Activated B cell treated with CpG ODN at 0.5 μM for 24 hours (primary cell): ENCODE measurements at places on chromosomes 16 and 17. TPM values are rescaled to one million over a fixed set of nuclear protein-coding genes. Genes with fewer than 3 reads are reported as not detected.

DNA sequence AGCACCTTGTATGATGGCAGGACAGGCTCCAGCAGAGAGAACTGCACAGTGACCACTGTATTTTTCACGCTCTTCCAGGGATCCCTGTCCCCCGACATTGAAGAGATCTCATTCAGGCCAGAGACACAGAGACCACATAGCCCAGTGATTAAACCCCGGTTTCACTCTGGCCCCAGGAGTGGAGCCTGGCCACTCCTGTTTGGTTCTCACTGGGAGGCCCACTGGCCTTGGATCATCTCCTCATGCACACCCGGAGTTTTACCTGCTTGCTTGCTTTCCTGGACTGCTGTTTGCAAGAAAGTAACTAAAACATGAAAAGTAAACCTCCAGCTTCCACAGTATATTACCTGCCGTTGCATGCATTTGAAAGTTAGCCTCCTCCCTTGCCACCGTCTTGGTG is 13.2 kb upstream of the CLEC18C start:
- H3K4me3 ChIP-seq, result no peak overlapping the region
- H3K27ac ChIP-seq, result no peak overlapping the region
- DNase-seq, result no peak
- H3K4me1 ChIP-seq, result peaks cover 3% of the 10 kb centered on the region
- no peaks in the 10 kb centered on the region for H3K27me3 ChIP-seq

GRCh38 chr17:34549966-34550365 is 29.4 kb upstream of the TMEM132E start:
- H3K27ac ChIP-seq, result no peak overlapping the region
- no peaks in the 10 kb centered on the region for H3K36me3 ChIP-seq
- DNase-seq, result no peak
- H3K4me3 ChIP-seq, result no peak overlapping the region
- H3K4me1 ChIP-seq, result no peaks in the 10 kb centered on the region

GRCh38 chr16:52718046-52718445 is 171.1 kb upstream of the TOX3 start:
- DNase-seq, result no peak
- no peaks in the 10 kb centered on the region for H3K36me3 ChIP-seq
- no peak overlapping the region for H3K27ac ChIP-seq
- no peaks in the 10 kb centered on the region for H3K27me3 ChIP-seq
- H3K4me1 ChIP-seq, result no peaks in the 10 kb centered on the region

The CTRB1 gene
- not detected in 2 replicates for total RNA-seq

- H3K27ac ChIP-seq, result no peak overlapping the region
- no peaks in the 10 kb centered on the region for H3K27me3 ChIP-seq
- no peak for DNase-seq
Observed at GRCh38 chr16:87704754-87705353, 60.9 kb downstream of the KLHDC4 start.

DNA sequence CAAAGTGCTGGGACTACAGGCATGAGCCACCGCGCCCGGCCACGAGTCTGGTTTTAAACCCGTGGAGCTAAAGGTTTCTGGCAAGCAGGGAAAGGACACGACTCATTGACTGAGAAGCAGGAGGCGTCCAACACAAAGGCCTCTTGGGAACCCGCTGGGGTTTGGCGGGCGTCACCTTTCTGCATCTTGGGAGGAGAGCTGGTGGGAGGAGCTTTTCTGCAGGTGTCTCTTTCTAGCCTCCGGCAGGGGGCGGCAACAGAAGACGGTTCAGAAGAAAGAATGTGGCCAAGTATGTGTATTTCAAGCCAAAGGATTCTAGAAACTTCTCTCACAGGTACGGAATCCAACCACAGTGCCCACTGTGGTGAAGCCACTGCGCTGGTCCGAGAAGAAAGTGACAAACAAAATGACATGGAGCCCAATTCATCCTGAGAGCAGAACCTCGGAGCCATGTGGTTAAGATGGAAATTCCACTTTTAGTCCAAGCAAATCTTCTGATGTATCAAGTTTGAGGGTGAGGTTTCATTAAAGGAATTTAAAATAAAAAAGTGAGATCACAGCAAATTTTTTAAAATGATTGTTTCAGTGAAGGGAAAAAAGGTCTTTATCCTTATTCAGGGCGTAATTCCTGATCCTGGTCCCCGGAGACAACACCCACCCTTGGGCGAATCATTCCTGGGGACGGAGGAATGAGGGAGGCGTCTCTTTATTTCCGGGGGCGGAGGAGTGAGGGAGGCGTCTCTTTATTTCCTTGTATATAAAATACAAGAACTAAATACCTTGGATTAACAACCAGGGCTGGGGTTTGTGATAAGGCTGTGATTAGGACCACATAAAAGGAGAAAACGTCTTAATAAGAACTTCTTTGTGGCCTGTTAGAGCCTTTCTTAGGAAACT is 97.6 kb downstream of the MRM3 start:
- no peak overlapping the region for H3K4me3 ChIP-seq
- DNase-seq, result peak; percentile 30

DNA sequence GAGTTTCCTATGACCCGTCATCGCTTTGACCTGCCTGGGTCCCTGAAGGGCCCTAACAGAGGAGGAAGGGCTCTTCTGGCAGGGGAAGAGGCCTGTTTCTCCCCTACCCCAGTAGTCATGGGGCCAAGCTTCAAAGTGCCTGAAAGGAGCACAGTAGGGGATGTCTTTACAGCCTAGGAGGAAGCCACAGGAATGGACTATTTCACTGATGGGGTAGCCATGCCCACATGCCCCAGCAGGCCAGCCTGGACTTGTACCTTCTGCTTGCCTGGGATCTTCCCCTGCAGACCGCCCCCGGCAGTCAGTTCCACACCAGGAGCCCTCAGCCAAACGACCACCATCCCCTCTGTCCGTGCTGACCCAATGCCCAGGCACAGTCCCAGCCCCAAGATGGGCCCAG is 41.8 kb upstream of the PEMT start:
- H3K4me3 ChIP-seq, result no peak overlapping the region
- no peak for DNase-seq
- peaks cover 14% of the 10 kb centered on the region for H3K4me1 ChIP-seq
- no peaks in the 10 kb centered on the region for H3K36me3 ChIP-seq
- H3K27ac ChIP-seq, result no peak overlapping the region

The EFCAB13 gene
- total RNA-seq, result 23.6 and 25.4 TPM in 2 replicates

- H3K27ac ChIP-seq, result no peak overlapping the region
- H3K4me1 ChIP-seq, result peaks cover 28% of the 10 kb centered on the region
- peak overlapping the region; percentile 96 for H3K4me3 ChIP-seq
- peaks cover 13% of the 10 kb centered on the region for H3K36me3 ChIP-seq
- H3K27me3 ChIP-seq, result no peaks in the 10 kb centered on the region
Observed at GRCh38 chr16:67966549-67967182, 1.8 kb downstream of the SLC12A4 start.

The FNDC8 gene
- not detected in 2 replicates for total RNA-seq

The OR3A1 gene
- 0.18 and 0.34 TPM in 2 replicates for total RNA-seq

DNA sequence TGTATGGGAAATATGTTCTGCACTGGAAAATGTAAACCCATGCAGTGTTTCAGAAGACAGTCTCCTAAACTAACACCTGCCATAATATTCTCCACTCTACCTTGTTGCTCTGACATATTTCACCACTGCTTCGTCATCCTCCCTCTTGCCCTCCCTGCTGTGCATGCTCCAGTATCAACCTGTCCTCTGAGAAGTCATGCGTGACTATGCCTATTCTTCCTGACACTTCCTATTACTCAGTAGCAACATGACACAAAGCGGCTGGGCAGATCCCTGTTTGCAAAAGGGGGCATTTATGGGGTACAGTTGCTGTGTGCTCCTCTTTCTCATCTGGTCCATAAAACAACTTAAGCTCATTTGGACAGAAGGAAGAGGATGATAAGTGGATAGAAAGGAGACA is 805.6 kb upstream of the EEF2KMT start:
- H3K4me3 ChIP-seq, result no peak overlapping the region
- DNase-seq, result no peak
- no peaks in the 10 kb centered on the region for H3K27me3 ChIP-seq
- H3K36me3 ChIP-seq, result no peaks in the 10 kb centered on the region
- no peak overlapping the region for H3K27ac ChIP-seq
- H3K4me1 ChIP-seq, result no peaks in the 10 kb centered on the region

DNA sequence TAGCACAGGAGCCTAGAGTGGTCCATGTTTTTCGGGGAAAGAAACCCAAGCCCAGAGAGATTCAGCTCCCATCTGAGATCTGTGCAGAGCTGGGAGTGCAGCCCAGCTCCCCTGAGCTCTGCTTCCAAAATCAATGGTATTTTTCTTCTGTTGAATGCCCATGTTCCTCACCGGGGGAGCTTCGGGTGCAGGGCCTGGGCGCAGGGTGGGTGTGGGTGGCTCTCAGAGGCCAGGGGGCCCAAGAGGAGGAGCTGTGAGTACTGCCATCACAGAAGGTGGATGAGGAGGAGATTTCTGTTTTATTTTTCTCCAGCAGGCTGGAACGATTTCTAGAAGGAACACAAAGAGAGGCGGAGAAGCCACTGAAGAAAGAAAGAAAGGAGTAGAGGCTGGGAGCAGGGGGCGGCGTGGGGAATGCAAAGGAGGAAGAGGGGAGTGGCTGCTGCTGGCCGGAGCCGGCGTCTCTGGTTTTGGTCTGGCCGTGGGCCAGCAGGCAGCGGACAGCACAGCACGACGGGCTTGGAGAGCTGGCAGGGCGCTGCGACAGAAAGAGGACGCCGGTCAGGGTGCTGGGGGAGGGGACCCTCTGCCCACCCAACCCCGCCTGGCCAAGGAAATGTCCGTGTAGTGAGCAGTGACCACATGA is 76.2 kb upstream of the KSR1 start:
- peaks cover 18% of the 10 kb centered on the region for H3K27me3 ChIP-seq
- peaks cover 6% of the 10 kb centered on the region for H3K4me1 ChIP-seq
- DNase-seq, result no peak
- no peak overlapping the region for H3K27ac ChIP-seq
- H3K36me3 ChIP-seq, result no peaks in the 10 kb centered on the region
- H3K4me3 ChIP-seq, result no peak overlapping the region

GRCh38 chr16:55189682-55190636 is 134.0 kb upstream of the IRX6 start:
- no peak for DNase-seq
- H3K4me3 ChIP-seq, result no peak overlapping the region
- no peaks in the 10 kb centered on the region for H3K4me1 ChIP-seq
- no peaks in the 10 kb centered on the region for H3K36me3 ChIP-seq

DNA sequence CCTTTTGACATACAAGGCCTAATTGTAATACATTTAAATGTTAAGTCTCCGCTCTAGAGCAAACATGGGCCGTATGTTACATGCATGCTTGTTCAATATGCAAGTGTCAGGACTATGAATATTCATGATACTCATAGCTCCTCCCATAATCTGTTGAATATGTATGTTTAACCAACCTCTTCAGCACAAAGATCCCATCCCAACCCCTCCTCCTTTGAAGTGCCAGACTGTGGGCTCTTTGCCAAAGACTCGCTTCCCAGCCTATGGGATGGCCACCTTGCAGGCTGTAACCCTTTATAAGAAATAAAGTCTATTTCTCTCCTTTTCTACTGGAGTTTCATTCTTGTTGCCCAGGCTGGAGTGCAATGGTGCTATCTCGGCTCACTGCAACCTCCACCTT is 156.2 kb downstream of the ABCC12 start:
- DNase-seq, result no peak
- H3K4me1 ChIP-seq, result no peaks in the 10 kb centered on the region
- no peaks in the 10 kb centered on the region for H3K36me3 ChIP-seq
- H3K27ac ChIP-seq, result no peak overlapping the region
- H3K27me3 ChIP-seq, result no peaks in the 10 kb centered on the region
- H3K4me3 ChIP-seq, result no peak overlapping the region

DNA sequence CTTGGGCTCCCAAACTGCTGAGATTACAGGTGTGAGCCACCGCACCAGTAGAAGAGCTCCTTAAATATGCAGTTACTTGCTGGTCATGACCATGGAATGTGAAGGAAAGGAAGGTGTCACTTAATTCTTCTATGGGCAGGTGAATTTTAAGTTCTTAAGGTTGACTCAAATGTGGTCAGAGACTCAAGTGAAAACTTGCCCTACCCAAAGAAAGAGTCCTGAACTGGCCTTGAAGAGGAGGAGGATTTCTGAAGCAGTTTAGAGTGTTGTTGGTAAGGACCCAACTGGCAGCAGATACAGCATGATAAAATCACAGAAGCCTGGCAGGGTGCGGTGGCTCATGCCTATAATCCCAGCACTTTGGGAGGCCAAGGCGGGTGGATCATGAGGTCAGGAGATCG is 29.4 kb downstream of the CHD9 start:
- peaks cover 29% of the 10 kb centered on the region for H3K4me1 ChIP-seq
- no peaks in the 10 kb centered on the region for H3K27me3 ChIP-seq
- peaks cover 31% of the 10 kb centered on the region for H3K36me3 ChIP-seq
- no peak overlapping the region for H3K27ac ChIP-seq

- no peak overlapping the region for H3K4me3 ChIP-seq
- no peak overlapping the region for H3K27ac ChIP-seq
- peaks cover 8% of the 10 kb centered on the region for H3K4me1 ChIP-seq
- DNase-seq, result no peak
Observed at GRCh38 chr17:67528751-67529436, 151.8 kb downstream of the PITPNC1 start.

The FN3K gene
- 0.44 and 0.98 TPM in 2 replicates for total RNA-seq

The SPAG7 gene
- 63.8 and 64.2 TPM in 2 replicates for total RNA-seq

DNA sequence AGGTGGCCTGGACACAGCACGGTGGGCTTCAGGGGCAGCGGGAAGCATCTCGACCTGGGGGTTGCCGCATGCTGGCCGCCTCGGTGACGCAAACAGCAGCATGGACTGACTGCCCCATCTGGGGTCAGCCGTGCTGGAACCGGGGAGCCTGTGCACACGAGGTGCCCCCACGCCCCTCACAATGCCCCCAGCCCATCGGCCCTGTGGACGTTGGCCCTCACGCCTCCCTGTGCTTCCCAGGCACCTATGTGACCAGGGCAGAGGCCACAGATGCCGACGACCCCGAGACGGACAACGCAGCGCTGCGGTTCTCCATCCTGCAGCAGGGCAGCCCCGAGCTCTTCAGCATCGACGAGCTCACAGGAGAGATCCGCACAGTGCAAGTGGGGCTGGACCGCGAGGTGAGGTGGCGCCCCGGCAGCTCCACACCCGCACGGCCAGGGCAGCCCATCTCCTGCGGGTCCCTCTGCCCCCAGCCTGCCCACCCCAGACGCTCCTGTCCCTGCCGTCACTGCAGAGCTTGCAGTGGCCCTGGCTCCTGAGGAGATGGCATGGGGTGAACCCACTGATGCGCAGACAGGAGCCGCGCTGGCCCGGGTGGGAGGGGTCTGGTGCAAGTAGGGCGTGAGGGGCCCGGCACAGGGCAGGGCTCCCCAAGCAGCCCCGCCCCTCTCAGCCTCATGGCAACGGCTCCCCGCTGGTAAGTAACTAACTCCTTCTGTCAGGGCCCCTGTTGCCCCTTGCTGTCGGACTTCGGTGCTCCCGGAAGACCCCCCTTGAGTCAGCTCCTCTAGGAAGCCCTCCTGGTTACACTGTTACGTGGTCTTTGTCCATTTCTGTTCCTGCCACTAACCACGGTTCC is 13.6 kb downstream of the CDH15 start:
- H3K4me3 ChIP-seq, result no peak overlapping the region
- H3K27me3 ChIP-seq, result peaks cover 1% of the 10 kb centered on the region
- H3K27ac ChIP-seq, result no peak overlapping the region
- no peaks in the 10 kb centered on the region for H3K36me3 ChIP-seq
- no peaks in the 10 kb centered on the region for H3K4me1 ChIP-seq

DNA sequence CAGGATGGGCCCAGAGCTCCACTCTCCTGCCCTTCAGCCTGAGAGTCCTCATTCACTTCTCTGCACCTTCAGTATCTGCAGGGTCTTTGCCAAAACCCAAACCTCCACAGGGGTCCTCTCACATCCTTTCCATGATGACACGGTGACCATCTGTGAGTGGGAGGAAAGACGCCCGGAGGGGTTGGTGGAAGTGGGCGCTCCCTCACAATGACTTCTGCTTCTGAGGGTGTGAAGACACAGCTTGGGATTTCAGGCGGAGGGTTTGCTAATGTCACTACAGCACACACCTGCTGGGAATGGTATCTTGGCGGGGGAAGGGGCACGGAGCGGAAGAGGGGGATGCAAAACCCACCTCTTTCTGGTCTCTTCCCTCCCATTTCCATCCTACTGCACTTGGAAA is 115.1 kb upstream of the SDK2 start:
- no peaks in the 10 kb centered on the region for H3K27me3 ChIP-seq
- no peak overlapping the region for H3K4me3 ChIP-seq
- no peak for DNase-seq
